Fibroblast of skin of left biceps (primary cell): ENCODE measurements at places on chromosomes 3 and 15.

DNA sequence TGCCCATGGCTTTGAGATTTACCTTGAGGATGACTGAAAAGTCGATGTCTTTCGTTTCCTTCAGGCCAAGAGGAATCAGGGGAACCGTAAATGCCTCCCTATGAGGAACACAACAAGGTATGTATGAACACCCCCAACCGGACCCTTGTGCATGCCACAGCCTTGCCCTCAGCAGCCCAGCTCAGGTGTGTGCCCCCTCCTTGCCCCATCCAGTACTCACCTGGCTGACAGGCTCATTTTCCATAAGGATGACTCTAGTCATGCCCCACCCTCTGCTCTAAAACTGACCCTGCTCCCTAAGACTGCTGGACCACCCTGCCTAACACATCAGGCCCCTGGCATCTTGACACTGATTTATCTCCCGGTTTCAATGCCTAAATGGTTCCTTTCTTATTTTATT is 270.0 kb downstream of the GOLGA6L6 start:
- no peak for DNase-seq

- DNase-seq, result no peak
These were observed 357.2 kb downstream of the ZNF385D start for GRCh38 chr3:21393683-21394311.

- no peak for DNase-seq
These were observed 44.1 kb downstream of the KLHL25 start for GRCh38 chr15:85750319-85751290.

- no peak for DNase-seq
These were observed 763.8 kb downstream of the ROBO1 start for GRCh38 chr3:79003994-79004393.

- no peak for DNase-seq
These were observed 14.5 kb upstream of the CCDC33 start for GRCh38 chr15:74221399-74222239.

DNA sequence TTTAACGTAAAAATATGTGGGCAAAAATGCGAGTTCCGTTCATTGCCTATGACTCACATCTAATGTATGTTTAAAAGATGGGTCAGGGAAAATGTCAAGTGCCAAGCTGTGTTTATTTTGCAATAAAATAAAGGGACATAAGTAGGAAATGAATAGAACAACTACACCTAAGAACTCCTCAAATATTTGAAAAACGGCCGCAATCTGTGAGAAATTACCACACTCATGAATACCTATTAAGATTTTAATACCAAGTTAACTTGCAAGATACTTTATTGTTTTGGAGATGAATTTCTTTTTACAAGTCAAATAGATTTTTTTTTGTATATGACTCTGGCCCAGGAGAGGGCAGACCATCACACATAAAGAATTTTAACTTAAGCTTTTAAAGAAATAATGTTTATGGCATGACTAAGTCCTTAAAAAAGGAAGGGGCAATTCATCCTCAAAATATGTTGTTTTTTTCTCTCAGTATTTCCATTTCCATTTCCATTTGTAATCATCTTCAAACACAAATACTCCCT is 152.7 kb downstream of the SUCNR1 start:
- DNase-seq, result peak; percentile 57
